ENCODE measurements at places on chromosomes 7 and 10. TPM values are rescaled to one million over a fixed set of nuclear protein-coding genes. Genes with fewer than 3 reads are reported as not detected.

The CALD1 gene
- 122 TPM for total RNA-seq

The CLCN1 gene
- total RNA-seq, result not detected

The ZNF488 gene
- total RNA-seq, result 0.25 TPM

The MAP3K8 gene
- total RNA-seq, result 4.1 TPM

The TMEM236 gene
- total RNA-seq, result not detected

The FRMD4A gene
- 41.1 TPM for total RNA-seq

The MARVELD1 gene
- total RNA-seq, result 61.7 TPM

The CCDC6 gene
- 28.1 TPM for total RNA-seq

The MALSU1 gene
- total RNA-seq, result 82.4 TPM

The BICC1 gene
- 68.8 TPM for total RNA-seq

The PIK3AP1 gene
- 11.2 TPM for total RNA-seq

The AOAH gene
- 0.38 TPM for total RNA-seq

The MYPN gene
- total RNA-seq, result 0.49 TPM

The CYP2C19 gene
- not detected for total RNA-seq

The CCDC172 gene
- not detected for total RNA-seq

The CADPS2 gene
- total RNA-seq, result 6.4 TPM

The CYP3A7 gene
- not detected for total RNA-seq
